Ascending aorta (tissue), 2 donors: ENCODE measurements at places on chromosomes 1 and 21.

GRCh38 chr1:168220470-168220871, 5.3 kb upstream of the SFT2D2 start:
- no peak for DNase-seq
- H3K4me1 ChIP-seq: no peaks in the 10 kb centered on the region
- H3K4me3 ChIP-seq: no peak overlapping the region
- no peaks in the 10 kb centered on the region for H3K36me3 ChIP-seq
- H3K27me3 ChIP-seq: no peaks in the 10 kb centered on the region

DNA sequence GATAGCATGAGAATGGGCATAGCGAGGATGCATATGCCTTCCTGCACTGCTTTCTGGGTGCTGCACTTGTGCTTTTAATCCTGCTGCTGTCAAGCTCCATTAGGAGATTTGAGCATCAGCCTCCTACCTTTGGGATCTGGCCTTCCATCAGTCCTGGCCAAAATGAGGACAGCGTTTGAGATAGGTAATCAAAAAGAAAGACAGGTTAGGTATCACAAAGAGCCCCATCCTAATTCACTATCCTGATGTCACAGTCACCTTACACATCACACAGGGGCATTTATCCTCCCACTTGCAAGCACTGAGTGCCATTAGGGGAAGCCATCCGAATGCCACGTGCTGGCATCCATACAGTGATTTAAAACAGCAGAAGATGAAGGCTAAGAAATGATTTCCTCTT, 13.2 kb upstream of the FAM163A start:
- no peak for DNase-seq
- no peak overlapping the region for H3K4me3 ChIP-seq
- no peak overlapping the region for H3K27ac ChIP-seq
- no peaks in the 10 kb centered on the region for H3K27me3 ChIP-seq

- no peak overlapping the region for H3K27ac ChIP-seq
- no peaks in the 10 kb centered on the region for H3K27me3 ChIP-seq
- peaks cover 18% of the 10 kb centered on the region for H3K4me1 ChIP-seq
- H3K36me3 ChIP-seq: no peaks in the 10 kb centered on the region
- H3K4me3 ChIP-seq: no peak overlapping the region
Measured at GRCh38 chr1:228983231-228983660, 248.0 kb downstream of the RHOU start.

GRCh38 chr1:228742281-228742860, 7.1 kb downstream of the RHOU start:
- no peaks in the 10 kb centered on the region for H3K27me3 ChIP-seq
- H3K36me3 ChIP-seq: peaks cover 54% of the 10 kb centered on the region

DNA sequence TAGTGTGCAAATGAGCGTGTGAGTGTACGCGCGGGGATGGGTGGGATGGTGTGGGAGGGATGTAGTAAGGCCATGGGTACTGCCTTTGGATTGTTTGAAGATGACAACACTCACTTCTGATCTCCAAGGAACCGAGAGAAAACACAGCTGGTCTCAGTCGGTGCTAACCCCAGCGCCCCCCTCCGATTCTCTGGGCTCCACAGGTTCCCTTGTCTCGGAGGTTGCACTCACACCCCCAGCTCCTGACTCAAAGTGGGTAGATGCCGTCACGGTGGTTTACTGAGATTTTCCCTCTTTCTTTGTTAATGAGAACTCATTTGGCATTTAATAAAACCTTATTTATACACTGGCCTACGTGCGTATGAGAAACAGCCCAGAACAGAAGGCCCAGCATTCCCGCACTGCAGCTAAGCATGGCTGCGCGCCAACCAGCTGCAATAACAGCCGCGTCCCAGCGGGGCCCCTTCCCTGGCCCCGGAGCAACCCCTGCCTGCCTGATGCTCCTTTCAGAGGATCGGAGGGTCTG, 25.8 kb downstream of the ABCA4 start:
- H3K36me3 ChIP-seq: no peaks in the 10 kb centered on the region
- peak overlapping the region; percentile 63 for H3K27ac ChIP-seq
- H3K4me3 ChIP-seq: peak overlapping the region; percentile 16
- peaks cover 10% of the 10 kb centered on the region for H3K4me1 ChIP-seq

DNA sequence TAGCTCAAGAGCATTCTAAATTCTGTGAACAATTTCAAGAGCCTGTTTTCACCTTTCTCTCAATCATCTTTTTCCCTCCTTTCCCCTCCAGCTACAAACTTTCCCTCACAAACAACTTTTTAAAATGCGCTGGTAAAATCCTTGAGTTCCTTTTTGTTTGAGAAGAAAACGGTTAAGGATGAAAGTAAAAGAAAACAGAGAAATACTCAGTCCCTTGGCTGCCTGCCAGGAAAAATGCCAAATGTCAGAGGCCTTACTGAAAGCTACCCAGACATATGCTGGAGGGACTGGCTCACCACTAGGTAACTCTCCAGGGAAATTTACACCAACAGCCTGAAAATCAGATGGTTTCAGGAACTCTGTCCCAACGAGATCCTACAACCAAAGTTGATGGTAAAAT, 11.0 kb upstream of the SERBP1 start:
- DNase-seq: peak; percentile 84
- peak overlapping the region; percentile 68 for H3K27ac ChIP-seq
- no peaks in the 10 kb centered on the region for H3K27me3 ChIP-seq
- peaks cover 10% of the 10 kb centered on the region for H3K4me1 ChIP-seq
- H3K4me3 ChIP-seq: no peak overlapping the region

DNA sequence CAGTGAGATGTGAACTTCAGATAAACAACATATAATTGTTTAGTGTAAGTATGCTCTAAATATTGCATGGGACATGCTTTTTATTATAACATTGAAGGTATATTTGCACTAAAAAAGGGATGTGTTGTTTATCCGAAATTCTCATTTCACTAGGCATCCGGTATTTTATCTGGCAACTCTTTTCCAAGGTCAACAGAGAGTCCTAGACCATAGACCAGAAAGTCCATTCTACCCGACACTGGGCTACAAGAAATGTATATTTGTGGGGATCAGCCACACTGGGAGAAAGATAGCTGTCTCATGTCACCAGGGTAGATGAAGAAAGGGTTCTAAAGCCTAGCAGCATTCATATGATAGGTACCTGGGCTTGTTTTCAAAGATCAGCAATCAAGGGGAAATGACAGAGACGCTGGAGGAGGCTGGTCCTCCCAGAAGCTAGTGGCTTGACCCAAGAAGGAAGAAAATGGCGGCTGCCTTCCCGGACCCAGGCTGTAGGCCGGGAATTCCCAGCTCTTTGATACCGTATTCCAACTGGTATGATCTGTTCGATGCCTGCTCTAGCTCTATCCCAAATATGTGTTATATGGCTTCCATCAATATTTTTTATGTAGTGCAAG, 161.1 kb upstream of the IRF2BP2 start:
- no peak for DNase-seq
- H3K36me3 ChIP-seq: no peaks in the 10 kb centered on the region
- H3K27ac ChIP-seq: no peak overlapping the region
- H3K4me3 ChIP-seq: no peak overlapping the region
